Activated T-helper 2 cell treated with anti-CD3 and anti-CD28 coated beads, Interferon-gamma antibody, Interleukin-2, Interleukin-4, amounts not matched to agents 10 μg/mL and 5 μg/mL and 100 μg/mL, durations not matched to agents 14 hours and 24 hours and 36 hours (primary cell): ENCODE measurements at places on chromosomes 3 and 15. TPM values are rescaled to one million over a fixed set of nuclear protein-coding genes. Genes with fewer than 3 reads are reported as not detected.
A peak's percentile ranks its signal among the peaks of the same experiment; 100 is the strongest.

GRCh38 chr3:143525408-143525807 lies 322.9 kb downstream of the SLC9A9 start:
- DNase-seq: no peak

Gene CHAC1
- 3.6 and 4.5 TPM in 2 replicates for total RNA-seq

Gene ELL3
- total RNA-seq: 1.0 and 1.3 TPM in 2 replicates

Gene CRABP1
- 0.57 TPM in 1 of 2 replicates, not detected in the other for total RNA-seq

GRCh38 chr3:73623346-73623745 lies 1.4 kb downstream of the PDZRN3 start:
- DNase-seq: no peak

GRCh38 chr3:146334151-146334550 lies 83.2 kb upstream of the PLSCR4 start:
- DNase-seq: no peak

Gene SPINK8
- total RNA-seq: not detected in 2 replicates

DNA sequence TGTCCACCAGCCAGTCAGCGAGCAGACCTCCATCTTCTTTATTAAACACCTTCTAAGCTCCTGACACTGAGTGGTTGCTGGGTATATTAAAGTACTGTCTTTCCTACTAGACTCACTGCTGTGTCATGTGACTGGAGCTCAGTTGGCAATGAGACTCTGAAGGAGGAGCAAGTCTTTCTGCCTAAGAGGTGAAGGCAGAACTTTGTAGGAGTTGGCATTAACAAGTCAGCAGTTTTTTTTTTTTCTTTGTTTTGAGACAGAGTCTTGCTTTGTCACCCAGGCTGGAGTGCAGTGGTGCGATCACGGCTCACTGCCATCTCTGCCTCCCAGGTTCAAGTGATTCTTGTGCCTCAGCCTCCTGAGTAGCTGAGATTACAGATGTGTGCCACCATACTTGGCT lies 62.2 kb downstream of the ABHD5 start:
- no peak for DNase-seq

- no peak for DNase-seq
These were observed 21.2 kb downstream of the CMTM7 start for GRCh38 chr3:32412887-32413286.

DNA sequence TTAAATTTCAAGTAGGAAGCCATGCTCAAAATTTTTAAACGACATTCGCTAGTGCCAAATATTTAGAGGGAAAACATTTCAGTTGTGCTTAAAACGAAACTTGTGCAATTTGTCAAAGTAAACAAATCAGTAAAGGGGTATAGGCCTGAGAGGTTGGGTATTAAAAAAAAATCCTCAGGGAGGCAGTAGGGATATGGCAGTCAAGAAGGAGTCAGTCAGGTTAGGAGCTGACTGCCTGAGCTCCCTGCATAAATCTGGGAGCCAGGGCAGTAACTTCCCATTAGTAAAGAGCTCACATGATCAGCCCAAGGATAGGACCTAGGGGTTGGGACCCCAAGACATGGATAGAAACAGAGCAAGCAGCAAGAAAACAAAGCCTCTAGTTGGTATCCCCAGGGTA lies 120.7 kb upstream of the STAC start:
- no peak for DNase-seq

- DNase-seq: peak; percentile 3
These were observed 98.3 kb upstream of the ALDH1A3 start for GRCh38 chr15:100781061-100781960.

DNA sequence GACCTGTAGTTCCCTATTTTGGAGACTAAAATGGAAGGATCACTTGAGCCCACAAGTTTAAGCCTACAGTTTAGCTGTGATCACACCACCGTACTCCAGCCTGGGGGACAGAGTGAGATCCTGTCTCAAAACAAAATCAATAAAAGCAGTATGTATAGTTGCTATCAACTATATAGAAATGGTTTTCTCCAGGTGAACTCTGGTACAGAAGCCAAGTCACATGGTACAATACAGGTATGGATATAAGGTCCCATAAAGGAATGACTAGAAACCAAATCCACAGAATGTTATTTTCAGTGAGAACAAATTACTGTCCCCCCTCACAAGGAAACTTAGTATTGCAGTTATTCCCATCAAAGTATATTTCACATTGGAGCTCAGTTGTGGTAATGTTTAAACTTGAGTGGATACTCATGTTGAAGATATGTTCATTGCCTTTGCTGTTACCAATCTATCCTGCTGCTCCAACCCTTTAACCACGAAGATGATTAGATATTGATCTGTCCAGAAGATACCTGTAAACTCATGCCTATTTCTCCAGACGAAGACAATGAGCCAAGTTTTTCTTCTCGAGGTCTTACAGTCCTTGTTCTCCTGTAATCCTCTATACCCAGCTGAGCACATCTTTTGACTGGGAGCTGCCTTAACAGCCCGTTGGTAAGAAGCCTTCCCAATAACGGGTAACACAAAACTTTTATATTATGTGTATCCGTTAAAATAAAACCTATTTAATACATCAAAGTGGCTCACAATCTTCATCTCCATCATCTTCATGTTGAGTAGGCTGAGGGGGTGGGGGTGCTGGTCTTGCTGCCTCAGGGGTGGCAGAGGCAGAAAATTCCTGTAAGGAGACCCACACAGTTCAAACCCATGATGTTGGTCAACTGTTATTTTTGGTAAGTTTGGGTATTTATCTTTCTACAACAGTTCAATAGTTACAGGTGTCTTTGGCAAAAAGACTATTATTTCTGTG lies 24.6 kb downstream of the TRA2B start:
- no peak for DNase-seq

- DNase-seq: no peak
These were observed 19.0 kb downstream of the POPDC2 start for GRCh38 chr3:119641416-119641815.

Gene ESYT3
- 0.09 and 0.32 TPM in 2 replicates for total RNA-seq

- no peak for DNase-seq
These were observed 113.5 kb downstream of the CNTN3 start for GRCh38 chr3:74501007-74501406.

Gene TGM5
- 0.09 and 0.21 TPM in 2 replicates for total RNA-seq

DNA sequence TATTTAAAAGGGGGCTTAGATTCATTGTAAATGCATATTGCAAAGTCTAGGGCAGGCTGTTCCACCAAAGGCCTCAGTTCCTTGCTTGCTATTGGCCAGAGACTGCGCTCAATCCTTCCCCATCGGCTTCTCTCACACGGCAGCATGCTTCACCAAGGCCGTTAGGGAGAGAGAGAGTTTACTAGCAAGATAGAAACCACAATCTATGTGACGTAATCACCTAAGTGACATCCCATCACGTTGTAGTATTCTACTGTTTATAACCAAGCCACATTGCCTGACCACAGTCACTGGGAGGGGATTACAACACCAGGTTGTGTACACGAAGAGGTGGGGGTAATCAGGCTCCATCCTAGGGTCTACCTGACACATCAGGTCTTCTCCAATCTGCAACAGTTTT lies 16.0 kb upstream of the NPAP1 start:
- no peak for DNase-seq

- DNase-seq: peak; percentile 41
These were observed 866 bp downstream of the TNIK start for GRCh38 chr3:171459137-171459941.

Gene LYSMD2
- 4.0 and 5.8 TPM in 2 replicates for total RNA-seq

- no peak for DNase-seq
These were observed 51.0 kb downstream of the CACNA1D start for GRCh38 chr3:53545310-53545995.

DNA sequence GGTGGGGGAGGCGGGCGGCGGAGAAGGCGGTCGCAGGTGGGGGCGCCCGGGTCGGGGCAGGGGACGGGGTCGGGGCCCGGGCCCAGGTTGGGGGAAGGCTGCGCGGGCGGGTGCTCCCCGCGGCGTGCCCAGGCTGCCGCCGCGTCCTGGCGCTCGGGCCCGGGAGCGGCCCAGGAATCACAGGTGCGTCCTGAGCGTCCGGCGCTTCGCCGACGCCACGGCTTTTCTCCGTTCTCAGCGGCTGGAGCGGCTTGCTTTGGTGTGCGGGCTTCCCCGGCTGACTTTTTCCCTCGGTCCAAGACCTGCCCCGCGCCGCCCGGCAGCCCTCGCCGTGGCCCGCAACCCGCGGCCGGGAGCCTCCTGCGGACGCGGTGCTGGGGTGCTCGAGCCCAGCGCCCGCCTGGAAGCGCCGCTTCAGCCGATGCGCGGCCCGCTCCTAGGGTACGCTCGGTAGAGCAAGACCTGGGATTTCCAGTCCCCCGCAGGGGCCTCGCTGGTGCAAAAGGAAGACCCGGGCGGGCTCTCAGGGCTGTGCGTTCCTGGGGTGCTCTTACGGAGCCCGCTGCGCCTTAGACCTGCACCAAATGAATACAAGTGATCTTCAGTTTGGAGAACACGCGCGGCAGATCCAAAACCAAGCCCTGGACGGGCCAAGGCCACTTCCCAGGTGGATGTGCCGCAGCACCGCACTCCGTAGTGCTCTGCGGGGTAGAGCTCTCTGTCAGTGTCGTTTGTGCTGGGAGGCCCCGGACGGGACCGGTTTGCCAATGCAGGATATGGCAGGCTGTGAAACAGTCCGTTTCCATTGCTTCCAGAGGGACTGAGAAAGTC lies 639 bp downstream of the NIPA1 start:
- peak; percentile 31 for DNase-seq

GRCh38 chr3:197209366-197210260 lies 88.8 kb downstream of the DLG1 start:
- no peak for DNase-seq

- no peak for DNase-seq
These were observed 631.3 kb downstream of the NSUN3 start for GRCh38 chr3:94693997-94694640.

DNA sequence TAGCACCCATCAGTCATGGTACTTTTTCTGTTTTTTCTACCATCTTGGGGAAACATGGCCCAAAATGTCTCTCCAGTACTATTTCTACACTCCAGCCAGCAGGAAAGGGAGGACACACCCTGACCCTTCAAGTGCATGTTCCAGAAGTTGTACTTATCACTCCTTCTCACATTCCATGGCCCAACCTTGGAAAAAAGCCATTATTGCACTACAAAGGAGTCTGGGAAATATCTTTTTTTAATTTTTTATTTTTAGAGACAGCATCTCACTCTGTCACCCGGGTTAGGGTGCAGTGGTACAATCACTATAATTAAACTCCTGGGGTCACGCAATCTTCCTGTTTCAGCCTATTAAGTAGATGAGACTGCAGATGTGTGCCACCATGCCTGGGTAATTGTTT lies 100.0 kb upstream of the PPP2R3A start:
- no peak for DNase-seq

- no peak for DNase-seq
These were observed 278.7 kb upstream of the SOX2 start for GRCh38 chr3:181432992-181433391.

- DNase-seq: no peak
These were observed 50.1 kb downstream of the UBE2E2 start for GRCh38 chr3:23253214-23253613.

- DNase-seq: no peak
These were observed 208.8 kb downstream of the OSBPL10 start for GRCh38 chr3:31772272-31772671.

GRCh38 chr15:59687836-59688235 lies 1.3 kb downstream of the BNIP2 start:
- peak; percentile 16 for DNase-seq

Gene P2RY13
- not detected in 2 replicates for total RNA-seq

DNA sequence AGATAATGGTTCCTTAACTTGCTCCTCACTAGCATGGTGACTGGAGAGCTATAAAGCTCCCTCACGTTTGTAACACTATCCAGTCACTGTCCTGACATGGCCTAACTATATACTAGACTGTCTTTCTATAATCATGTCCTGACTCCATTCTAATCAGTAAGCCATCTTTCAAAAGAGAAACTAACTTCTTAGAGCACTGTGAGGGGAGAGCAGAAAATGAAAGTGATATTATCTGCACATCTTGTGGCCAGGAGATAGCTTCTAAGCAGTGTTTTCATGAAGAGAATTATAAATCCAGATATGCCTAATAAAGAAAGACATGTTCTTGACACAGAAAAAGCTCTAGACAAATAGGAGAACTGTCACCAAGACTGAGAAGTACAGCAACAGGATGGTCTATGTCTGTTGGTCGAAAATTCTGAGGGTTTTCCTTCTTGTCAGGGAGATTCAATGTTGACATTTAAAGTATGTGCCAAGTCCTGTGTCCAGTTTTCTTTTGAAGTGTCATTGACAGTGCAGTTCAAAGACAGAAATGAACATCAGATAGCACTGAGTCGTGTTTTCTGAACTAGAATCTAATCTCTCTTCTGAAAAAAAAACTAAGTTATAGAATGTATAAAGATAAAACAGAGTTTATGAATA lies 230.6 kb upstream of the PEX5L start:
- no peak for DNase-seq

DNA sequence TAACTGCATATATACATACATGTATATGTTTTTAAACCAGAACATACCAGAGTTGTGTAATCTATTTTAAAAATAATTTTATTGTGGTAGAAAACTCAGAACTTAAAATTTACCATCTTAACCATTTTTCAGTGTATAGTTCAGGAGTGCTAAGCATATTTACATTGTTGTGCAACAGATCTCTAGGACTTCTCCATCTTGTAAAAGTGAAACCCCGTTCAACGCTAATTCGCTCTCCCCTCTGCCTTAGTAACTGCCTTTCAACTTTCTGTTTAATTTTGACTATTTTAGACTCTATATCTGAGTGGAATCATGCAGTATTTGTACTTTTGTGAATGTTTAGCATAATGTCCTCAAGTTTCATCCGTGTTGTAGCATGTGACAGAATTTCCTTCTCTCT lies 51.8 kb upstream of the SSR3 start:
- DNase-seq: no peak

DNA sequence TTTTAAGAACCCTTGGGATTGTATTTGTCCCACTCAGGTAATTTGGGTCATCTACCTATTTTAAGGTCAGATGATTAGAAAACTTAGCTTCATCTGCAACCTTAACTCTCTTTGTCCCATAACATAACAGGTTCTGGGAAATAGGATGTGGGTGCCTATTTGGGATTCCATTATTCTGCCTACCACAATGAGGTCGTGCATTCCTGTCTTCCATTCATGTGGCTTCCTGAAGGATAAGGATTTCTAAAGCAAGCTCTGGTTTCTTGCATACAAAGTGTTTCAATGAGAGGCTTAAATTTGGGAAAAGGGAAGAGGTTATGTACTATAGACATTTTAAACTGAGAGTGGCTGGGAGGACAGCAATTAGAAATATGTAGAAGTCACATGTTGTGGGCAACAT lies 190.3 kb downstream of the MCTP2 start:
- DNase-seq: no peak

Gene SCN11A
- 0.02 TPM in 2 replicates for total RNA-seq

Gene ZNF860
- 1.8 and 2.0 TPM in 2 replicates for total RNA-seq

DNA sequence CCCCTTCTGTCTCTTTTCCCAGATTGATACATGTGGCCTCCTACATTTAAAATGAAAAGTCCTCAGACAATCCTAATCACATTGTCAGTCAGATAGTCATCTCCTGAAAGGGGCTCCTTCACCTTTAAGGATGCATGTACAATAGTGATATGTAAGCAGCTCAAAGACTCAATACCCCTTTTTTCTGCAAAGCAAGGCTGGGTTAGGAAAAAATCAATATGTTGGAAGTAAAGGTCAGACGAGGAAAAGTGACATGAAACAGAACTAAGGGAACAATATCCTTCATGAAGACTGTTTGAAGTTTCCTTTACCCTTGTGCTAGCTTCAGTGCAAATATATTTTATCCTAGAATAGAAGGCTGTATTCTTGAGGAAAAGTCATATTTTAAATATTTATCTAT lies 539.3 kb downstream of the NR2F2 start:
- no peak for DNase-seq
